ENCODE measurements at places on chromosomes 2 and 18. TPM values are rescaled to one million over a fixed set of nuclear protein-coding genes. Genes with fewer than 3 reads are reported as not detected.

Gene SNTG2
- not detected for total RNA-seq

Gene VSNL1
- total RNA-seq, result not detected

- no peak for DNase-seq
These were observed 445.7 kb upstream of the FANCL start for GRCh38 chr2:58686776-58687175.

GRCh38 chr2:241107031-241107783 lies 5.1 kb upstream of the MTERF4 start:
- DNase-seq, result no peak

- no peak for DNase-seq
These were observed 18.7 kb downstream of the C2orf92 start for GRCh38 chr2:97688062-97688827.

- no peak for DNase-seq
These were observed 76.6 kb downstream of the BAZ2B start for GRCh38 chr2:159539701-159540100.

DNA sequence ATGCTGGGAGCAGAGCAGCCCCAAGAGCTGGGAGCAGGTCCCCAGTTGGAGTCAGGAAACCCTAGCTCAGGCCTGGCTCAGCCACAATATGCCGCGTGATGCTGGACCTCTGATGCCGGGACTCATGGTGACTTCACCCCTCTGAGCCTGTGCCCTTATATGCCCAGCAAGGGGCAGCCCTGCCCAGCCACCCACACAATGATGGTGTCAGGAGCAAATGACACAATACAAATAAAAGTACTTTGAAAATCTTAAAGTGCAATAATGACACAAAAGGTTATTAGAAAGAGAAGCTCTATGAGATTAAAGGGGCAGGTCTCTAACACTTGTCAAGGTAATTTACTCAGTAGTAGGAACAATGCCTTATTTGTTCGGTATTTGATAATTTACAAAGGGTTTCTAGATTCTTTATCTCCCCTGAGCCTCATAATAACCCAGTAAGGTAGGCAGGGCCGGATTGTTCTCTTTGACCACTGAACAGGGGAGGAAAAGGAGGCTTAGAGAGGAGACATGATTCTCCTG lies 18.3 kb upstream of the KIF3C start:
- no peak for DNase-seq
